Mammary epithelial cell (primary cell): ENCODE measurements at places on chromosomes 12 and 14.
A peak's percentile ranks its signal among the peaks of the same experiment; 100 is the strongest.

- no peak for DNase-seq
Observed at GRCh38 chr12:100114574-100114973, 28.1 kb downstream of the BLTP3B start.

DNA sequence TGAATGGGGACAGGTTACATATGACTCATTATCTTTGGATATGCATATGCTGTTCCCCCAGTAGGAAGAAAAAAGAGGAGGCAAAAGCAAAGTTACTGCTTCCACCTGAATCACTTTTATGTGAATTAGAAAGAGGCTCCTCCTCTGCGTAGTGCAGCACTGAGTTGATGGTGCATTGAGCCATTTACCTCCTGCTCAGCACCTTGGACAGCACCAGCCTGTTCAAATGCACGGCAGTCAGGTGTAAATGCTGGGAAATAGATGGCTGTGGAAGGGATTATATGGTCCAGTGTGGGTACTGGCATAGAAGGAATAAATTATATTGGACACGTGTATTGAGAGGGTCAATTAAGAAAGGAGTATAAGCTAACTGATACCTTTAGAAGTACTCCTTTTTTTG is 541.9 kb upstream of the SEL1L start:
- no peak for DNase-seq

DNA sequence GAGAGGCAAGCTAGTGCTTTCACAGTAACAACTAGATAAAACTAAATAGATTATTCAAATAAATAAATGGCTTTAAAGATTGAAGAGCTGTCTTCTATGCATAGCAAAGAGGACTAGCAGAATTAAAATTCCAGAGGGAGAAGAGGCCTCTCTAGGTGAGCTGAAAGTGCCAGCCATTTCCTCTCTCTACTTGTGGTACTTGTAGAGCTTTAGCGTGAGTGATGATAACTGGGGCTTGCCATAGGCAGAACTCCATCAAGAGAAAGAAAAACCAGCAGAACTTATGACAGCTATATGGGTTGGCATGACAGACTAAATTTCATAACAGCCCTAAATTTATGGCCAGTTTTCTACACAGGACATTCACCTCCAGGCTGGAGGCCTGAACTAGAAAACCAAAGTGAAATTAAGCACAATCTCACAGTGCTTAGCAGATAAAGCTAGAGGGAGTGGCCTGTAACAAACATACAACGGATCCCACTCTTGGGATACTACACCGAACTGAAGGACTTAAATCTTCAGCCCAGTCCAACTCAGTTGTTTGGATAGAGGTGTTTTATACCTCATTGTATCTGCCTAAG is 11.0 kb downstream of the SPTLC2 start:
- no peak for DNase-seq

- DNase-seq, result no peak
Observed at GRCh38 chr12:2779281-2779680, 15.5 kb upstream of the FKBP4 start.

DNA sequence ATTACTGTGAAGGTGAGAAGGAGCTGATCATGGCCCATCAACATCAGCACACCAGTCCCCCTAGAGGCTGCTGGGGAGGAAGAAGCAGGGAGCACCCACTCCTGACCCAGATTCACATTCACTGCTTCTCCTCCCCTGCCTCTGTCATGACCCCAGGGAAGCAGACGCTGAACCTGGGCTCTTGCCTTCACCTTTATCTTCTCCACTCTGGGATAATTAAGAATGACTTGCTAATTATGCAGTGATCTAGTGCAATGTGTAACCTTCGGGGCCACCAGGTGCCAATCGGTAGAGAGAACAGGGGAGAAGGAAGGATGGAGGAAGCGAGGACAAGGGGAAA is 44.4 kb upstream of the IQSEC3 start:
- DNase-seq, result no peak

DNA sequence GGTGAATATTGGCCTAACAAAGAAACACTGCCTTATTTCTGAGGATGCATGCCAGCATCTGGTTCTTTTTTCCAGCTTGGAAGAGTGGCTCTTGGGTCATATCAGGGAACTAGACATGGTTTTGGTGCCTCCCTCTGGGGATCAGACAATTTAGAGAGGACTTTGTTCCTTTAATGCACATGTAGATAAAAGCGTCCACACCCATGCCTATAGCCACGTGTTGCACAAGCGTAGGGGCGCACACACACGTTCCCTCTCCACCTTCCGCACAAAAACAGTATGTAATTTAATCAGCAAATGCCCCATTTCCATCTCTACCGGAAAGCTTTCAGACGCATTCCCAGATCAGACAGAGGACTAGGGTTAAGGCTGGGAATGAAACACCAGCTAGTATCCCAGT is 61.7 kb upstream of the RIC8B start:
- DNase-seq, result no peak

- no peak for DNase-seq
Observed at GRCh38 chr12:93530358-93530757, 42.1 kb upstream of the SOCS2 start.

GRCh38 chr14:102320671-102321455 is 1.3 kb downstream of the ZNF839 start:
- no peak for DNase-seq

- no peak for DNase-seq
Observed at GRCh38 chr14:56004786-56005185, 113.4 kb upstream of the PELI2 start.

DNA sequence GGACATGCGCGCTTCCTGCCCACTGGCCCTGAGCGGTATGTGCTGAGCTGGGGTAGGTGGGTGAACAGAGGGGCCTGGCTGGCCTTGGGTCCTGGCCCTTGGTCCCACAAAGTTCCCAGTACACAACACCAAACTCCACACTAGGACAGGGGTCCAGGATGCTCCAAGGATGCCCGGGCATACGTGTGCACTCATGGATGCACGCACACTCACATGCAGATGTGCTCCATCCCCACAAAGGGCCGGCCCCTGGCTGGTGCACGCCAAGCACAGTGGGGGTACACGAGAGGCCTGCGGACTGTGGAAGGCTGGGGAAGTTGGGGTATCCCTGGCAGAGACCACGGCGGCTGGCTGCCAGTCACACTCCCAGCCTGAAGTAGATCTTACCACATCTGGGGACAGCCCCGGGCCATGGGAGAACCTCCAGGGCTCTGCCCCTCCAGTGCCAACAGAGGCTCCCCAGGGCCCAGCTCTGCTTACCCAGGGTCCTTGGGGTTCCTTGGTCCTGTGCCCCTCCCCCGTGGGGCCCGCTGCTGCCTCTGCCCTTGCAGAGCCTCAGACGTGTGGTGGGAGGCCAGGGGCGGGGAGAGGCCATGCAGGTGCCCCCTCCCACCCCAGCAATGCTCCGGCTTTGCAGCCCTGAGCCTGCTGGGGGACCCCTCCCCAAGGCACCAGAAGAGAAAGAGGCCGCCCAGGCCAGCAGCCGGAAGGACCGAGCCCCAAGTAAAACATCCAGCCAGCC is 24.0 kb upstream of the NUDT14 start:
- no peak for DNase-seq

DNA sequence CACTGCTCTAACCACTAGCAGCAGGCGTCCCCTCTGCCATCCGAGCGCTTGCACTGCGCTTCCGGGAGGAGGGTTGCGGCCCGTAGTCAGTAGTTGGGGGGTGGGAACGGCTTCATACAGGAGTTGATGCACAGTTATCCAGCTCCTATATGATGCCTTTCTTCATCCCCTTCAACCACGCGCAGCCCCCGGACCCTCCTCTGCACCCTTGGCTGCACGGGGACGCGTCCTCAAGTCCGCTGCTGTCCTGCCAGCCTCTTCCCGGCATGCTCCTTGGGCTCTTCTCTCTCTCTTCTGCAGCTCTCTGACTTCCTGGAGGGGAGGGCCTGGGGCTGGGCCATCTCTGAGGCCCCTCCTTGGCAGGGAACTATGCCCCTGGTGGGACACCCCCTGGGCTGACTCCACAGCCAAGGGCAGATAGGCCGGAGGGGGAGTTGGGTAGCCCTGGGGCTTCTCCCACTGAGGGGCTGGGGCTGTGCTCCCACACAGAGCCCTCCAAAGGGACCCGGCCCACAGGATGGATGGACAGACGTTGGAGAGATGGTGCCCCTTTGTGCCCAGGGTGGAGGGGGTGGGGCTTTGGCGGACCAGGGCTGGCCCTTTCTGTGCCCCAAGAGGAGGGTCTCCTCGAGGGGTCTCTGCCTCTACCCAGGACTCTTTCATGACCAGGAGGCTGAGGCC is 29.0 kb downstream of the RTL1 start:
- DNase-seq, result no peak

- no peak for DNase-seq
Observed at GRCh38 chr14:37122919-37123639, 49.3 kb downstream of the SLC25A21 start.

DNA sequence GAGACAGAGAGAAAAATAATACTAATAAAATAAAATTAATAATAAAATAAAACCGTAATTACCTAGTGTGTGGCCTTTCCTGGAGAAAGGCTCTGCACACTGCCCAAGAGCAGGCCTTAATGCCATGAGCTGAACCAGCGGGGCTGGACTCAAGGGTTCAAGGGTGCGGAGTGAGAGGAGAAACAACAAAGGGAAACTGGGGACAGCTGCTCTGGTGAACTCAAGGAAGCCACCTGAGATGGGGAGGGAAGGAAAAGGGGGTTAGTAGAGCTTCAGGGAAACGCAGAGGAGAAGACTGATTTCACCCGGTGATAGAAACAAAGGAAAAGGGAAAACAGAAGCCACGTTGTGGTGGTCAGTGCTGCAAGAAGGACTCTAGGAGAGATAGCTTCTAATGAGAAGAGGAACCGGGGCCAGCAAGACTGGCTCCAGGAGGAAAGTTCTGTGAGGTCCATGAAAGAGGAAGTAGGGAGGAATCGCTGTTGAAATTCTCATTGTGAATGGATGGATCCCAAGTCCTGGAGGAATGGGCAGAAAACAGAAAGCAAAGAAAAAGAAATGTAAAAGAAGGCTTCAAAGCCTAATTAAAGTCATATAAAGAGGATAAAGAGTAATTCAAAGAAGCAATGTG is 48.3 kb upstream of the BCL2L14 start:
- no peak for DNase-seq

DNA sequence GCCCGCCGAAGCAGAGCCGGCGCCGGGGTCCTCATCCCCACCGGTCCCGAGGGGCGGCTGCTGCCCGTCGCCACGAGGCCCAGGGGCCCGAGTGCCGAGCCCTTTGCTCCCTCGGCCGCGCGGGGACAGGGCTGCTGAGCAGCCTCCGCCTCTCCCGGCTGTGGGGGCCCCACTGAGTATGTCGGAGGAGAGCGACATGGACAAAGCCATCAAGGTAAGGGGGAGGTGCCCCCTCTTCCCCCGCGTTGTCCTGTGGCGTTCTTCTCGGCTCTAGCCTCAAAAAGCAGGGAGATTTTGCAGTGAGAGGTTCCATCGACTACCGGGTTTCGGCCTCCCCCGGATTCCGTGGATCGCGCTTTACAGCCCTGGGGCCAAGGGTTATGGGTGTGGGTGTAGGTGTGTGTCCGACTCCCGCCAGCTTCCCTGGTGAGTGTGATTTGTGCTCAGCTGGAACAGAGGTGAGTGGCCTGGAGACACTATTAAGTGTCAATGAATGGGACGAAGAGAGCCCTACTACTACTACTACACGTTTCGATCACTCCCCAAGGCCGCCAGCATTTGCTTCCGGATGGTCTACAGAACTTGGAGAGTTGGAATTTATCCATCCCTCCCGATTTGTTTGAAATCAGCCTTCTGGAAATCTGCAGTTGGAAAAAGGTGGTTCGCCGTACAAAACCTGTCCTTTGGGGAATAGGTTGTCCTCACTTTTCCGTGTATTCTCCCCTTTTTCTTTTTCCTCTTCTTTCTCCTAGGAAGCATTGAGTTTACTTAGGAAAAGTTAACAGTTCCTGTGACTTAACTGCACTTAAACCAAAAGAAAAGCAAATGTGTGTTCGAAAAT is 748 bp downstream of the MAPKAPK5 start:
- DNase-seq, result peak; percentile 29

DNA sequence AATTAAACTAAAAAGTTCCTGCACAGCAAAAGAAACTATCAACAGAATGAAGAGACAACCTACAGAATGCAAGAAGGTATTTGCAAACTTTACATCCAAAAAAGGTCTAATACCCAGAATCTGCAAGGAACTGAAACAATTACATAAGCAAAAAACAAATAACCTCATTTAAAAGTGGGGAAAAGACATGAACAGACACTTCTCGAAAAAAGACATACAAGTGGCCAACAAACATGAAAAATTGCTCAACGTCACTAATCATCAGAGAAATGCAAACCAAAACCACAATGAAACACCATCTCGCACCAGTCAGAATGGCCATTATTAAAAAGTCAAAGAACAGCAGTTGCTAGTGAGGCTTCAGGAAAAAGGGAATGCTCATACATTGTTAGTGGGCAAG is 15.2 kb downstream of the PDE6H start:
- no peak for DNase-seq

DNA sequence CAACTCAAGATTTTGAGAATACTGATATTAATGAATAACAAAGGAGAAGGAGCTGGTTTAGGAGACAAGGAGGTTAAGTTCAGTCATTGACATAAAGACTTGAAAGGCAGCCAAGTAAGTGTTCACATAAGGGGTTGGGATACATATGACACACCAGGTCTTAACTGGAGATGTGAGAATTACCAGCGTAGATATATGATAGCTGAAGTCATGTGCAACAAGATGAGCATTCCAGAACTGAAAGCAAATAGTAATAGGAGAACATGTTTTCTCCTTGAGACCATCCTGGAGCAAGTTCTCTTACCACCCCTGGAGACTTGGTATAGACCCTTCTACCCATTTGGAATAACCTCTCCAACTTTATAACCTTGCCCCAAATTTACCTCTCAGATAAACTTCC is 43.3 kb upstream of the NPFF start:
- DNase-seq, result peak; percentile 9

DNA sequence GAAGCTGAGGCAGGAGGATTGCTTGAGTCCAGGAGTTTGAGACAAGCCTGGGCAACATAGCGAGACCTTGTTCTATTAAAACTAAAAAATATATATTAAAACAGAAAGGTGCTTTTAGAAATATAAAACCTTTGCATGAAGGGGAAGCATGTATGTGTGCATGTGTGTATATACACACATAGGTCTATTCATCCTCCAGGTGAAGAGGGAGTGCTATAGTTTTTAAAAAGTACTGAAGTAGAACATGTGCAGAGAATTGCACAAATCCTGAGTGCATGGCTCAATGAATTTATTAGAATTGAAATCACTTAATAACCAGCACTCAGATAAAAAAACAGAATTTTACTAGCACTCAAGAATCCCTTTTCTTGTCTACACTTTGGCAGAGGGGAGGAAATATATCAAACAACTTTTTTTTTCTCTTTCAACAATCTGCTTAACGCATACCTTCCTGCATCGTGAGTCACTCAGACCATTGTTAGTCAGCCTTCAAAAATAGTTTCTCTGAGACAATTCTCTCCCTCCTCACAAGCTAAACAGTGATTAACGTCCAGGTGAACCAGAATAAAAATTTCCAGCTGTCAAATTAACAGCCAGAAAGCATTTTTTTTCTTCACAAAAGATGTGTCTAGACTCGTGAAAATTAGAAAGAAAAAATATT is 17.7 kb upstream of the NEDD1 start:
- DNase-seq, result peak; percentile 91
